ENCODE measurements at places on chromosomes 5 and 9.

GRCh38 chr9:131727795-131728545 lies 11.9 kb downstream of the RAPGEF1 start:
- no peak for DNase-seq

- no peak for DNase-seq
Measured at GRCh38 chr5:115510145-115510645, 34.4 kb downstream of the FEM1C start.

DNA sequence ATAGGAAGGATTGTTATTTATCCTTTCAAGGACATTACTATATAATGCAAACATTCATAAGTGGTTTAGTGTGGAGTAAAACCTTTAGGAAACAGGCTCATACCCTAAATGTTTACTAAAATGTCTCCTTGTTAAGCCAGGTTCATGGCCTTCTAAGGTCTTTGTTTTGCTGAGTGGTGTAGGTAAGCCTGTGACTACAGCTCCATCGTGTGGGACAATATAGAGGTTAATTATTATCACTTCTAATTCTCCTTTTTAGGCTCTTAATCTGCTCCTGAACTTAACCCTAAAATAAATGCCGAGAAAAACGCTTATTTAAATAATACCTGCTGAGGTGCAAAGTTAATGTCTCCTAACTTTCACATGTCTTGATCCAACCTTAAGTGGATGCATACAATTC lies 43.8 kb downstream of the SPINK5 start:
- no peak for DNase-seq

- DNase-seq, result no peak
Measured at GRCh38 chr9:107293543-107294085, 10.5 kb downstream of the RAD23B start.

GRCh38 chr5:136420168-136420898 lies 55.0 kb upstream of the TRPC7 start:
- no peak for DNase-seq
